ENCODE measurements at places on chromosomes 7 and 10.
A peak's percentile ranks its signal among the peaks of the same experiment; 100 is the strongest.

- no peak for DNase-seq
Observed at GRCh38 chr10:132162590-132163277, 24.0 kb upstream of the DPYSL4 start.

GRCh38 chr7:44748948-44749731, 493 bp downstream of the ZMIZ2 start:
- DNase-seq = no peak

GRCh38 chr10:49001870-49002672, 62.4 kb upstream of the LRRC18 start:
- DNase-seq = no peak

- DNase-seq = no peak
Observed at GRCh38 chr10:124577651-124578050, 116.0 kb downstream of the LHPP start.

- no peak for DNase-seq
Observed at GRCh38 chr10:76667408-76668370, 969.9 kb downstream of the KCNMA1 start.

DNA sequence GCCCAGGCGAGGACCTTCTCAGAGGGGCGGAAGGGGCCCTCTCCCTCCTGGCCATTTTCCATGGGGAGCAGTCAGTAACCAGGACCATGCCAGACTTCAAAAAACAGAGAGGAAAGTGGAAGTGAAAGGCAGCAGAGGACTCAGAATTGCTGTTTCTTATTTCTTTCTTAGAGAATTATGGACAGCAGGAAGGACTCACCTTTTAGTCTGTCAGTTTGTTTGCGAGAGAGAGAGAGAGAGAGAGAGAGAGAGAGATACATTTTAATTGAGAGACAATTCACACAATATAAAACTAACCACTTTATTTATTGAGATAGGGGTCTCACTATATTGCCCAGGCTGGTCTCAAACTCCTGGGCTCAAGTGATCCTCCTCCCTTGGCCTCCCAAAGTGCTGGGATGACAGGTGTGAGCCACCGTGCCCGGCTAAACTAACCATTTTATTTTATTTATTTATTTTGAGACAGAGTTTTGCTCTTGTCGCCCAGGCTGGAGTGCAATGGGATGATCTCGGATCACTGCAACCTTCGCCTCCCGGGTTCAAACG, 24.5 kb downstream of the SCD start:
- no peak for DNase-seq

DNA sequence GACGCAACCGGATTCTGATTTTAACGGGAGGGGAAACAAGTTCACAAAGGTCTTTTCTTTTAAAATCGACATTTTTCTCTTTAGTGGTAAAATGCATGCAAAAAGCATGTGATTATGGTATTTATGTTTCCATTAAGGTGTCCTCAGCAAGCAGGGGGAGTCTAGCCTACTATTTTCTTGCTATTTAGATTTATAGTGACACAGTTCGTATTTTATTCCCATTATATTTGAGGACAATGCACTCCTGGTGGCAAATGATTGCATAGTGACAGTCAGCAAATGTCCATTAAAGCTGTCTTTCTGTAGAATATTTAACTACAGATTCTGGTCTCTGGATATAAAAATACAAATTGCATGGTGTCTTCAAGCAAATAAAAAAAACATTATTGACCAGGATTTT, 554.2 kb downstream of the PARD3 start:
- no peak for DNase-seq

DNA sequence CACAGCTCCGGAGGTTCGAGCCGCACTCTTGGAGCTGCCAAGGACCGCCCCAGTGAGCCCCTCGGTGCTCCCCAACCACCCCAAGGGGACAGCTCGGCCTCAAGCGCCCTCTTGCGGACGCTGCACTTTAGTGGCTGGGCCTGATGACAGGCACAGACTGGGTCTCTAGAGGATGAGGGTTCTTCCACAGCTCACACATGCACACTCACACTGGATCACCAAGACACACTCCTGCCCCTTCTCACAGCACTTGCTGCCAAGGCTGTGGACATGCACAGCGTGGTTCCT, 2.1 kb downstream of the RET start:
- DNase-seq = no peak

GRCh38 chr7:70318511-70318910, 720.2 kb downstream of the AUTS2 start:
- DNase-seq = no peak

DNA sequence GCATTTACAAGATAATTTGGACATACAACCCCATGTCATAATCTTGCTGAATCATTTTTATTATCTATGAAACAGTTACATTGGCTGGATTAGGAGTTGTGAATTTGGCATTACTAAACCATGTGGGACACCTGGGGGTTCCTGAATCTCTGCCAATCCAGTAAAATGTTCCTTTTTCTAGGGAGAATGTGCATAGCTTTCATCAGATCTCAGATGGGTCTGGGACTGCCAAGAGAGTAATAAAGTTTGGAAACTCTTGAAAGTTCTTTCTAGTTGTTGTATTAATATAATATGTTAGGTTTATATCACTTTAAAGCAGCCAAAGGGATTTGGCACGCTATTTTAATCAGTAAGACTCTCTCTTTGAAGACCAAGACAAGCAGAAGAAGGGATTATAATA, 62.7 kb downstream of the SEMA3E start:
- no peak for DNase-seq

GRCh38 chr7:1611708-1612241, 41.9 kb upstream of the PSMG3 start:
- DNase-seq = peak; percentile 80

- DNase-seq = no peak
Observed at GRCh38 chr10:36425131-36425797, 700.1 kb upstream of the ANKRD30A start.

- no peak for DNase-seq
Observed at GRCh38 chr7:55449205-55449991, 84.3 kb downstream of the LANCL2 start.

DNA sequence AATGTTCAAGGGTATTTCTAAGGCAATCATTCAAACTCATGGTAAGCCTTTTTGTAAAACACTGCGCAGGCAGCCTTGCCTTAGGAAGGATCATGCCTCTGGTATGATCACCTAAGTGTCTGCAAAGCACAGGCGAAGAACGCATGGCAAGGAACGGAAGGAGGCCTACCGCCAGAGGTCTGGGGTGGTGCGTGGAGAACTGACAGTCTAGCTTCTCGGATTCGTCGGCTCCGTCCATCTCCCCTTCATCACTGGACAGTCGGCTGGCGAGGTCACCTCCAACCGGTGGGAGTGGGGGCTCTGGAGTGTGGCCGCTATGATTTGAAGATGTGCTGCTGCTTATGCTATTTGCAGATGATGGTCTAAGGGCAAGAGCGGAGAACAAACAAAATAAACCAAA, 42.6 kb upstream of the EFCAB10 start:
- no peak for DNase-seq

- no peak for DNase-seq
Observed at GRCh38 chr7:130486954-130487436, 4.9 kb upstream of the MEST start.
